ENCODE measurements at places on chromosomes 13 and 19.

DNA sequence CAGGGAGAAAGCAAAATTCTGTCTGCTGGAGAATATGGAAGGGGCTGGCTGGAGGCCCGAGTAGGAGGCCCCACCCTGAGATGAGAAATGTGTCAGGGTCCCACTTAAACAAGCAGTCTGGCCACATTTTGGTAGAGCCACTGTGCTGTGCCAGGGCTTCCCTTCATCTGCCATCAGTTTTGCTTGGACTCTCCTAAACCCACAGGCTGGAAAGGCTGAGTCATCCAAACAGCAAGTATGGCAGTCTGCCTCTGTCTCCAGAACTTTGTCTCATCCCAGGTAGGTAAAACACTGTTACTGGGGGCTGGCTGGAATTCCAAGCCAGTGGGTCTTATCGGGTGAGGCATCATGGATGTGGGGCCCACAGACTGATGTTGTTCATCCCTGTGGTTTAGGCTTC is 1390.6 kb downstream of the UQCRFS1 start:
- DNase-seq, result no peak

GRCh38 chr13:27172495-27172842 is 858 bp upstream of the USP12 start:
- no peak for DNase-seq

- DNase-seq, result no peak
Measured at GRCh38 chr13:51765142-51765515, 38.8 kb downstream of the DHRS12 start.

- DNase-seq, result no peak
Measured at GRCh38 chr13:98284679-98285078, 107.6 kb upstream of the RNF113B start.

- peak; percentile 46 for DNase-seq
Measured at GRCh38 chr13:102402290-102402689, 442 bp upstream of the FGF14 start.

DNA sequence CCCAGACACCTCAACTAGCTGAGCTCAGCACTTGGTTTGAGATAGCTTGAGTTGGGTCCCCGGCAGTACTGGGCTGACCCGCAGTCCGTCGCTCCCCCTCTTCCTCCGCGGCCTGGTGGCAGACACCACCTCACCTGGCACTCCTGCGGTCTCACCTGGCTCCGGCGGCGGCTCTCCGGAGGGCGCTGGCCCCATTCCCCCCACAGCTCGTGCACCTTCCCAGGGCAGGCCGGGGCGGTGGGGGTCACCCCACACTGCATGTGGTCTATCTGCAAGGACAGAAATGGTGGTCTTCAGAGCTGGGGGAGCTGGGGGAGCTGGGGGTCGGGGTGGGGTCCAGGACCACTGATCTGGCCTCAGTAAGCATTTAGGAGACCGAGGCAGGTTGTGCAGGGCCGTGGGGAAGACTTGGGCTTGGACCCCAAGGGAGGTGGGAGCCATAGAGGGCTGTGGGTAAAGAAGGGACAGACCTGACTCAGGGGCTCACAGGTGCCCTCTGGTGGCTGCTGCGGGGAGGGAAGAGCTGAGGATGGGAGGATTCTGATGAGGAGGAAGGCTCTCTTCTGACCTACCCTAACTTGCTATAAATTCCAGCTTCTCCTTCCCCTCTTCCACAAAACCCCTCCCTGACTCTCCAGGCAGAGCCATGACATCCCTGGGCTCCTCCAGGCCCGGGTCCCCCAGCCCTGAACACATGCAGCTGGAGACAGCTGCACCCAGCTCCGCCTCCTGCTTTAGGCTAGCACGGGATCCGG is 6.7 kb upstream of the PLIN4 start:
- peak; percentile 85 for DNase-seq

GRCh38 chr13:24261566-24261965 is 47.8 kb upstream of the C1QTNF9 start:
- DNase-seq, result no peak

- DNase-seq, result no peak
Measured at GRCh38 chr19:23281663-23282276, 31.6 kb upstream of the ZNF724 start.

Measured in GM13976 (cell line).